Muscle of arm (tissue), 14 donors: ENCODE measurements at places on chromosomes 5 and 9.

DNA sequence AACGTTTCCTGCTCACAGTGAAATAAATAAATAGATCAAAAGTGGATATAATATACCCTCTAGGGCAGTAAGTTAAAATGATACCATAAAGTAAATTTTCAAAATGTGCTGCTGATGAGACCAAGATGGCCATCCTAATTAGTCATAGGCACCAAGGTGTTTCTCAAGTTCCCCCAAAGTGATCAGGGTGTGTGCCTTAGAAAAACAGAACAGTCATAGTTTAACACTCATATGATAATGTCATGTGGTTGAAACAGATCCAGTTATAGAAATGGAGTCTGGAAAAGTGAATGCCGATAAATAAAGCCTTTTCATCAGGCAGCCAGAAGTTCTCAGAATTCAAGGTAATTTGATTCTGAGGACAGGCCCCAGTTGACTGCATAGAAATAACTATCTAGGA lies 161.5 kb upstream of the CDKN2B start:
- no peak for DNase-seq

DNA sequence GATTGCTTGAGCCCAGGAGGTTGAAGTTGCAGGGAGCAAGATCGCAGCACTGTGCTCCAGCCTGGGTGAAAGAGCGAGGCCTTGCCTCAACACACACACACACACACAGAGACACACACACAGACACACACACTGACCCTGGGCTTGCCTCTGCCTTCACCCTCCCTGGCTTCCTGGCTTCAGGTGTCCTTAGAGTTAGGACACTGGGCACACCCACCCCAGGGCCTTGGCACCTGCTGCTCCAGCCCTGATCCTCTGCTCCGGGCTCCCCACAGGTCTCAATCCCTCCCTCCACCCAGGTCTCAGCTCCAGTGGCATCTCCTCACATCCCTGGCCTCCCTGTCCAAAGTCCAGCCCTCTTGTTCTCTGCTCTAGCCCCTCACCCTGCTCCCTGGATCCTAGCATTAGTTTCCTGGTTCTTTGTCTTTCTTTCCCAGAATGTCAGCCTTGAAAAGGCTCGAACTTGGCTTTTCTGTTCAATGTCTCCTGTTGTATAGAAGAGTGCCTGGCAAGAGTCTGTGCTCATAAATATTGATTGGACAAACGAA lies 212.9 kb downstream of the C9orf50 start:
- DNase-seq, result no peak

- no peak for DNase-seq
Measured at GRCh38 chr9:93057703-93058354, 672 bp upstream of the SUSD3 start.

DNA sequence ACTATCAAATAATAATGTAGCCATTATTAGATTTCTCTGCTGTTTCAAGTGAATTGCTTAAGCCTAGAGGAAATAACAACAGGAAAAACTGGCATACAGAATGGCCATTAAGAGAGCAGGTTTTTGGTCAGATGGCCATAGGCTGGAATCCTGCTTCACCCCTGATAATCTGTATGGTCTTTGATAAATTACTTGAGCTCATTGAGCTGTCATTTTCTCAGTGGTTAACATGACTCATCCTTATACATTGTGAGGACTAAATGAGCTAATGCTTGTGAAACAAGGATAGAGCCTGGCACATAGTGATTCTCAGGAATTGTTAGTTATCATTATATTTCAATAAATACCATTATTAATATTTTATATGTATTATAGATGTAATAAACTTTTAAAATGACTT lies 516.5 kb downstream of the KIF4B start:
- DNase-seq, result no peak

DNA sequence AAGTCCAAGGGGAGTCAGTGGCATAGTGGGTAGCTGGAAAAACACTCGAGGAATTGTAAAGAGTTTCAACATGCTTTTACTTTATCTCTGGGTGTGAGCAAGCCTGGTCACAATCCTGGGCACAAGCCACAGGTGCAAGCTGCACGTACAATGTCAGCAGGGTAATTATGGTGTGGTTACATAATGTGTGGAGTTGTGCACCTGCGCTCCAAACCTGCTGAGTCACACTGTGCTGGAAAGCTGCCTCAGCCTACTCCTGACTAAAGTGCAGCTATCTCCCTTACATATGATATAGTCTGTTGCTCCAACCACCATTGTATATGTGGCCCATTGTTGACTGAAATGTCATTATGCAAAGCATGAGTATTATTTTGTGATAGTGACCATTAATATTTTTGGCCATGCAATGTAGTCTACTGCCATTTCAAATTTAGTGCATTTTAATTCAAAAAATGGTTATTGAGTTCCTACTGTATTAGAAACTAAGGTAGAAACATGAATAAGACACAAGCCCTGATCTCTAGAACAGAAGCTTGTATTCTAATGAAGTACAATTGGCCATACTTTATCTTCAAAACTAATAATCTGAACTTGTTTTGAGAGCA lies 160.9 kb upstream of the SLC30A5 start:
- DNase-seq, result no peak

DNA sequence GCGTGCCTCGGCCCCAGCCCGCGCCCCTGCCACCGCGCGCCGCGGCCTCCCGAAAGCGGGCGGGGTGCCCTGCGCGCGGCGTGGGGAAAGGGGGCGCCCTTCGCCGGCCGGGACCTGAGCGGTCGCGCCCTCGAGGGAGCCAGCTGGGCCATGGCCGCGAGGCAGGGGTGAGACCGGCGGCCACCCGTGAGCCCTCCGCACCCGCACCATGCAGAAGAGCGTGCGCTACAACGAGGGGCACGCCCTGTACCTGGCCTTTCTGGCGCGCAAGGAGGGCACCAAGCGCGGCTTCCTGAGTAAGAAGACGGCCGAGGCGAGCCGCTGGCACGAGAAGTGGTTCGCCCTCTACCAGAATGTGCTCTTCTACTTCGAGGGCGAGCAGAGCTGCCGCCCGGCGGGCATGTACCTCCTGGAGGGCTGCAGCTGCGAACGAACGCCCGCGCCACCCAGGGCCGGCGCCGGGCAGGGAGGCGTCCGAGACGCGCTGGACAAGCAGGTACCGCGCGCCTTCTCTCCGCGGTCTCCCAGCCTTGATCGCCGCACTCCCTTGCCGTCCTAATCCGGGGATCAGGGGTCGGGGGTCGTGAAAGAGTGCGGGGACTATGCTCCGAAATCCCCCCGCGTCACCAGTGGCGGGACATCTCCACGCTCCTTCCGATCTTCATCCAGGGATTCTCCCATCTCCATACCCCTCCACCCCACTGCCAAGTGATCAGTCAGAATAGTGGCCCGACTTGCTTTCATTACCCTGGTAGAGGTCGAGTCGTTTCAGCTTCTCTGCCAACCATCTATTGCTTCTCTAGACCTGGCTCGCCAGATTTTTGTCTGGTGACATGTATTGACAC lies 590 bp downstream of the RASGRF2 start:
- no peak for DNase-seq

DNA sequence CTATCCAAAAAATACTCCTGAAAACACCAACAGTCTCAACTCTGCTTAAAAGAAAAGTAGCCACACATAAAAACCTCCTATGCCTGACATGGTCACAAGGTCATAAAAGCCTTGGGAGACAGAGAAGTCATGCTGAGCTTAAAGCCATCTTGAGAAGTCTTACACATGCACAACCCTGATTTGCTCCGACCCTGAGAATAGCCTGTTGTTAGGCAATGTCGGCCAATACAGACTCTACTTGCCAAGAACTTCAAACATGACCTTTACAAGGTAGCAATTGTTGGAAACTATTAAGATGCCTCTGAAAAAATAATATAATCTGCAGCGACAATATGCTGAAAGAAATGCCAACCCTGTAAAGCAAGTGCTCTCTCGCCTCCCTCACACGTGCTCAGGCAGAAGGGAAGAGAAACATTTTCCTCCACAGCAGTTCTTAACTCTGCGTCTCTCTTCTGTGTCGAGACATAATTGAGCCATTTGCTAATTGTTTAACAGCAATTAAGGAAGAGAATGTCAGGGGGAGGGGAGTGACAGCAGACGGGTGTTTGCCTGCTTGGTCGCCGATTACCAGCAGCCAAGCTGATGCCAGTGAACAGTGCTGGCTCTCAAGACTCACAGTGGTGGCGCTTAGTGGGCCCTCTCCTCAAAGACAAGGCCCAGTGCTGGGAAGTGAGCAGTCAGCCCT lies 393.6 kb downstream of the SPOCK1 start:
- DNase-seq, result no peak

DNA sequence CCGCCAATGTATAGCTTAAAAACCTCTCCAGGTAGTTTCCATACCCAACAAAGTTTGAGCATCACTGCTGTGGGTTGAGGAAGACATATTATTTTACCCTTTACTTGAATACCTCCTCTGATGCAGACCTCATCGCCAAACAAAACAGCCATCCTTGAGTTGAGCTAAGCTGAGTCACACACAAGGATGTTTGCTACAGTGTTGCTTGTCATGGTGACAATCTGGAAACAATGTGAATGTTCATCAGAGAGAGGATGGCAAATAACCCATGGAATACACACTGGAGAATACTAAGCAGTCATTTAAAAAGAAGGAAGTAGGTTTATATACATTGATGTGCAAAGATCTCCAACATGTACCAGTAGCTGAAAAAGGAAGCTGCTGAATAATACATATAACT lies 41.1 kb upstream of the TCF7 start:
- no peak for DNase-seq

DNA sequence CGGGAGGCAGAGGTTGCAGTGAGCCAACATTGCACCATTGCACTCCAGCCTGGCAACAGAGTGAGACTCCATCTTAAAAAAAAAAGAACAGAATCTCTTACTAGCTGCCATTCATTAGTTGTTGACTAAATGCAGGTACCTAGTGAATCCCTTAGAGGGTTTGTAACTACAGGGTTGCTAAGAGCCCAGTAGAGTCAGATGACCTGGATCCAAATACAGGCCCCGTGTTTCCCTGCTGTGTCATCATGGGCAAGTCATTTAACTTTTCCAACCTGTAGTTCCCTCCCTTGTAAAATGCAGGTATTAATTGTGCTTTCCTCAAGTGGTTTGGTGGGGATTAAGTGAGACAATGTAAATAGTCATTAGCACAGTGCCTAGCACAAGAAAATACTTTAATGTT lies 32.8 kb downstream of the PLAC8L1 start:
- DNase-seq, result no peak

- no peak for DNase-seq
Measured at GRCh38 chr5:143148771-143149170, 254.7 kb downstream of the NR3C1 start.

DNA sequence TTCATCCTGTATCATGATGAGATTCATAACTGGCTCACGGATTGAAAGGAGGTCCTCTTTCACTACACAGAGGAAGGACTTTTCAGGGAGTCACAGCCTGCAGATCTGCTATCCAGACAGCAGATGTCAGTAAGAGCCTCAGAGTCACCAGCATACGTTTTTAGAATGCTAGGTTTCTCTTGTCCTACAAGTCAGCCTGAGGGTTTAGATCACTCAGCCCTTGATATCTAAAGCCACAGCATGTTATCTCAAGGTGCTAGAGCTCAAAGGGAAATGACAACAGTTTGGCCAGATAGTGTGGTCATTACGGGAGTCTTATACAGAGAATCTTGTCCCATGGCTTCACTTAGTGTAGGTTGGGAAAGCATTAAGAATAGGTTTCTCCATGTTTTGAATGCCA lies 30.9 kb upstream of the SLC46A2 start:
- peak; percentile 5 for DNase-seq

DNA sequence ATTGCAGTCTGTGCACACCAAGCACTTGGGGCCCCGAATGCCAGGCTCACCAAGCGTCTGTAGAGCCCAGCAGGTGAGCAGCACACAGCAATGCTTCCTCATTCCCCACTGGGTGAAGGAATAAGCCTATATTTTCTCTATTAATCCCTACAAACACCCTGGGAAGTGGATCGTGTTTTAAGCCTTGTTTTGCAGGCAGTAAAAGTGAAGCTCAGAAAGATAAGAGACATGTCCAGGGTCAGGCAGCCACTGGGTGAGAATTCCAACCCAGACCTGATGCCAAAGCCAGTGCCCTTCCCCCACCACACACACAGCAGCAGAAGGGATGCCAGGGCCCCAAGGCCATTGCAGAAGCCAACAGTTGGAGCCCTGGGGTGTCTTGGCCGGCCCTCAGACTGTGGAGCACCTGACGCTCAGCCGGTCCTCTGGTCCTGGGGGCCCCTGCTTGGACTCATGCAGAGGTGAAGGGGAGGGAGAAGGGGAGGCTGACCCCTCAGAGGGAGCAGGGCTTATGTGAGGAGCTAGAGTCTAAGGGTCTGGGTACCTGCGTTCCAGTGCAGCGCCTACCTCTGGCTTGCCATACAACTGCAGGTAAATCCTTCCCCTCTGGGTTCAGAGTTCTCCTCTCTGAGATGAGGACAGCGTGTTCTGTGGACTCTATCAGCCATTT lies 26.3 kb upstream of the SYNPO start:
- DNase-seq, result no peak

DNA sequence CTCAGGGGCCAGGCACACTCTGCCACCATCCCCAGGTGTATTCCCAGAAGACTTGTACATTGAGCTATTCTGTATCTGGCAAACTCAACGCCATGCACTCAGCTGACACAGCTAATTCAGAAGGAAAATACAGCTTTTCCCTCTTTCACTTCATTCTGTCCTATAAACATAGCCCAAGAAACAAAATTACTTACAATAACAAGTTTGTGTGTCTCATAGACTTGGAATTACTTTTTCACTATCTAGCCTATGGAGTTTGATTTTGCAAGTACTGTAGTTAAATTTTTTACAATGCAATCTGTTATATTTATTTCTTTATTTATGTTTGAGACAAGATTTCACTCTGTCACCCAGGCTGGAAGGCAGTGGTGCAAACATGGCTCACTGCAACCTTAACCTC lies 125.1 kb upstream of the KLF9 start:
- no peak for DNase-seq

DNA sequence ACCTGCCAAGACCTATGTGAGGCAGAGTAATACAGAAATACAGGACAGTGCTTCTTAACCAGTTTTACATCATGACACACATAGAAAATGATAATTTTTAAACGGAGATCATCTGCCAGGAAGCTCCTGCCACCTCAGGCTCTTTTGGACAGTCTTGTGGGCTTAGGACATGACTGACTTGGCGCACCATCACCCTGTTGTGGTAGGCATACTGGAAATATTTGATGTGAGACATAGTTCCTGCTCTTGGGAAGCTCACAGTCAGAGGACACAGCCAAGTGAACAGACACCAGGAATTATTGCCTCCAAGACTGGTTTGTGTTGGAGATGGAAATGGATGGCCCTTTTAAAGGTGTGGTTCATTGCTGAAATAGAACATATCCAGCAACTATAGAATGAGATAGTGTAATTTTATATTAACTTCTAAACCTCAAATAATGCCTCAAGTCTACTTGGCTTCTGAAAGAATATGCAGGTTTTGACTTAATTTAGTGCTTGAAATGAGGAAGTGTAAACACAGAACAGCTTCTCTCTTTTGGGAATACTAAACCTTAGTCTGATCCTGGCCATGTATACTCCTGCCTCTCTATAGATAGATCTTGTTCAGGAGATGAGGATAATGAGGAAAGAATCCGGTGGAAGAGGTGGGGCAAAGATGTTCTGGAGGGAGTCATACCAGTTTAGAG lies 19.7 kb downstream of the CPEB4 start:
- no peak for DNase-seq
